Neural progenitor cell (in vitro differentiated cells): ENCODE measurements at places on chromosomes 4 and X. TPM values are rescaled to one million over a fixed set of nuclear protein-coding genes. Genes with fewer than 3 reads are reported as not detected.

The MAGEA3 gene
- total RNA-seq: not detected in 2 replicates

The CAPN6 gene
- total RNA-seq: 226 and 232 TPM in 2 replicates

DNA sequence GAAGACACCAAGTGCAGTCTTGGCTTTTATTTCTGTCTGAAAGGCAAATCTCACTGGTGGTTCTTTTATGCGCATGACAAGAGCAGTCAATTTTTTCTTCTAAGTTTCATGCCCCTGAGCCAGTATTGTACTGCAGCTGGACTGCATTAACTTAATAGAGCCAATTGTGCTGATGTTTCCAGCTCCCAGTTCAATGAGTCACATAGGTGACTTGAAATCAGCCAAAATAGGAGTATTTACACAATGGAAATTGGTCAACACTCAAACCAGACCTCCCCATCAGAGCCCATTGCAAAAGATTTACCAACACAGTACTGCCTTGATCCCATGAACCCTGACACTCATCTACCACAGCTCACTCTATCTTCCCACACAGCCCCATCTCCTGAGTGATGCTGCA, 100.3 kb upstream of the GUCY1A1 start:
- no peak for DNase-seq

DNA sequence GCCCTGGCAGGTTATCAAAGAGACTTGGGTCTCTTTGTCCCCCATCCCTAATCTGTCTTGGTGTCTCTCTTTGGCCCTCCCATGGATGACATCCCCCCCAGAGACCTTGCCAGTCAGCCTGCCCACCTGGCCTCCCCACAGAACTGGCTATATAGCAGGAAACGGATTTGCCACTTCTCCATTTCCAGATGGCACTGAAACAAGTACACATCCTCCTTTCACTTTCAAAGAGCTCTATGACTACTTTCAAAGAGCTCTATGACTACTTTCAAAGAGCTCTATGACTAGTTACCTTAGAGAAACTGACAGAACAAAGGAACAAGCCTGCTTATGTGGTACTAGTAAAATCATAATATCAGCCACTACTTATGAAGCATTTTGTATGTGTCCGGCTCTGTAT, 175.3 kb downstream of the MAML3 start:
- DNase-seq: no peak

DNA sequence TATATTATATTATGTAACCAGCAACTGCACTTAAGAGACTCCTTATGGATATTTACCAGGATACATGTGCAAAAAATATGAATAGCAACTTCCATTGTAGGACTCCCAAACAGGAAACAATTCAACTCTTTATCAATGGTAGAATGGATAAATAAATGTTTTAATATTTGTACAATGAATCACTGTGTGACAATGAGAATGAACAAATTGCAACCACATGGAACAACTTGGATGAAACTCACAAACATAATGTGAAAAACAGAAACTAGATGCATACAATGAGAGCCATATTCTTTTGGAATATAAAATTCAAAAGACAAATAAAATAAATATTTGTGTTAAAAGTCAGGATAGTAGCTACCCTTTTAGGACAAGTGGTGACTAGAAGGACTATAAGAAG, 1015.7 kb downstream of the TECRL start:
- DNase-seq: no peak

GRCh38 chr4:81491943-81492342, 20.2 kb upstream of the RASGEF1B start:
- no peak for DNase-seq
